Lower leg skin (tissue), 4 donors: ENCODE measurements at places on chromosomes 1 and 21. TPM values are rescaled to one million over a fixed set of nuclear protein-coding genes. Genes with fewer than 3 reads are reported as not detected.

The TAS1R1 gene
- 0.39 TPM for total RNA-seq

The SPATA21 gene
- not detected for total RNA-seq

The ADSS2 gene
- 44.9 TPM for total RNA-seq

The ADORA1 gene
- total RNA-seq = 7.3 TPM

The C8B gene
- not detected for total RNA-seq

DNA sequence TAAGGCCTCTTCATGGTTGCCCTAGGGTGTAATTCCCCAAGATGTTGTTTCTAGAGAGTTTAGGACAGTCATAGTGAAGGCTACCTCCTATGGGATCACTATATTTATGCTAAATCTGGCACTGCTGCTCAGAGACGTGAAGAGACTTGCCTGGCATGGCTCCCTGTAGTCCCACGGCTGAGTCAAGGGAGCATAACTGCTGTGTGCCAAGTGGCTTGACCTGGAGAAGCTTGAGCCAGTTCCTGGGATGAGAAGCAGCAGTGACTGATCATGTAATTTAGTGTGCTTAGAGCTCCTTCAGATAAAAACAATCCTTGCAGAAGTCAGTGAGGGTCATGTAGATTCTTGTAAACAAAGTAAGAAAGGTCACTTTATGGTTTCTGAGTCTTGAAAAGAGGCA is 68.9 kb upstream of the TSPAN2 start:
- DNase-seq = no peak

DNA sequence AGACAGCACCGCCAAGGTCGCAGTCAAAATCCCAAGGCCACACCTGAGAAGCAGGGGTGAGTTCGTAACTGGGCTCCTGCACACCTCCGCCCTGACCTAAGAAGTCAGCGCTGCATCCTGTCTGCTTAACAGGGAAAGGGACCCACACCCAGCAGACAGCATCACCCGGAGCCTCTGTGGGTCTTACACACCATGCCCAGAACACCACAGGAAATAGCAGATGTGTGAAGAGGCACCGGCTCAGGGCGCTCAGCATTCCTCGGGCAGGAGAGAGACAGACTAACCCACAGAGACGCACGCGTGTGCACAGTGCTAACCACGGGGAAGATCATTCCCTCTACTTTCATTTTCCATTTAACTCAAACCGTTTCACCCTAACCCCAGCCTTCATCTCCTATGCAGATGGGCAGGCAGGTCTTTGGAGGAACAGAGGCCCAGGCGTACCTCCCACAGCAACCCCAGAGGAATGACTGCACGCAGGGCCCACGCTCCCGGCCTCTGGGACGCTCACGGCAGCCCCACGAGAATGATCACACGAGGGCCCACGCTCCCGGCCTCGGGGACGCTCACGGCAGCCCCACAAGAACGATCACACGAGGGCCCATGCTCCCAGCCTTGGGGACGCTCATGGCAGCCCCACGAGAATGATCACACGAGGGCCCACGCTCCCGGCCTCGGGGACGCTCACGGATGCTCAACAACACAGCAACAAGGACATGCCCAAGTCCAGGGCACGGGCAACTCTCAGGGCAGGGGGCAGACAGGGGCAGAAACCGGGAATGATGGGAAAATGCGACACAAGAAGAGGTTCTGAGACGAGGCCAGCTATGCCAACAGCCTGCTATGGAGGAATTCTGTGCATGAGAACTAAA is 20.9 kb downstream of the POFUT2 start:
- peak; percentile 74 for DNase-seq

- no peak for DNase-seq
Measured at GRCh38 chr1:168613038-168613451, 36.6 kb downstream of the XCL1 start.

DNA sequence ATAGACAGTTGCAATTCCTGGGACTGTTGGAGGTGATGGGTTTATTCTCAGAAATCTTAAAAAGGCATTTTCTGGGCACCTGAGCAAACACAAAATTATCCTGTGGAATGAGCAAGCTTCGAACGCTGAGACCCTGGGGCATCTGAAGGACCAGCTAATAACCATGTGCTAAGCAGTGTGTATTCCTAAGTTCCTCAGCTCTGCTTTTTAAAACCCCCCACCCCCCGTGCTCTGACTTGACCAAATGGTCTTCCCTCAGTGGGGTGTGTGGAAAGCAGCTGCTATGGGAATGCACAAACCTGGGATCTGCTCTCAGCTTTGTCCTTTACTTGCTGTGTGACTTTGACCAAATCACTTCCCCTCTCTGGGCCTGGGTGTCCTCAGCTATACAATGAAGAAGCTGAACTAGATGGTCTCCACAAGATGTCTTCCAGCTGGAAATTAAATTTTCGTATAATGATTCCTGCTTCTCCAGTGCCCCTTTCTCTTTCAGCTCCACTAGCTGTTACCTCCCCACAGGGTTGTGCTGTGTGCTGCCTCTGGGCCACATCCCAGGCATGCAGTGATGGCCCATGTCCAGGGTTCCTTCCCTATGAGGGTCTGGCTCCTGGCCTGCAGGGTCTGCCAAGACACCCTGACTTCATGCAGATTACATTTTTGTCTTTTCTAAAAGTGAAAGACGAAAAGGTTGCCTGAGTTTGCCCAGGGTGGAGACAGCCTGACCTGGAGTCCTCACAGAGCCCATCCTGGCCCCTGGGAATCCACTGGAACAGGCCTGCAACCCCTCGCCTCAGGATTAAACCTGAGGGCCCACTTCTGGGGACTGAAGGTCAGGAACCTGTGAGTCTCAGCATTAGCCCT is 14.9 kb upstream of the CD247 start:
- no peak for DNase-seq

GRCh38 chr1:55926906-55927471 is 652.4 kb downstream of the PLPP3 start:
- no peak for DNase-seq

DNA sequence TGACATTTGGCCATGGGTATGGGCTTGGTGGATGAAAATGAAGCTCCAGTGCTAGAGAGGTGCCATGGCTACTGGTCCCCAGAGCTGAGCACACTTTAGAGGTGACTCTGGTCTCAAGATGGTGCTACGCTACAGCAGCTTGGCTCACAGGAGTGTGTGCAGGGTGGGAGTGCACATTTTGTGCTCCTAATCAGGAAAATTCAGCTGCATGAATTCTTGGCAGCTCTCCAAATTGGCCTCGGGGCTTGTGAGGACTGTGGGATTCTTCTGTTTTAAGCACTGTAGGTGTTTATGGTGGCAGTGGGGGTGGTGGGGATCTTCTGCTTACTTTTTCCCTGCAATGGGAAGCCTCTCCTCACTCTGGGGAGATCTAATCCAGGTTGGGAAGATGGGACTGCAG is 17.3 kb upstream of the TIPRL start:
- no peak for DNase-seq
